ENCODE measurements at places on chromosomes 11 and 22.

DNA sequence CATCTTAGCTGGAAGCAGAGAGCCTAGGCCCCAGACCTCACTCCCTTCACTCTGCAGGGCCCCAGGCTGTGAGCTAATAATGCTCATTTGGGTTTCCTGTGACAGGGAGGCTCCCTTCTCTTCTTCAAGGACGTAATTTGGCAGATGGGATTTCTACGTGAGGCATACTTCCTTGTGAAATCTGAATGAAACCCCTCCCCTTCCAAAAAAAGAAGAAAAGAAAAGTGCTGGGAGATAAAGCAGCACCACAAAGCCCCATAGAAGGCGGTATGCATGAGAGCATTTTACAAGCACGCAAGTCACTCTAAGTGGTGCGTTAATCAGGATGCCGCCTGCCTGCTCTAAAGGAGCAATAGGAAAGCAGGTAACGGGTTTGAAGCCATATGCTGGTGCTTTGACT is 5.7 kb downstream of the P2RX3 start:
- DNase-seq = no peak

DNA sequence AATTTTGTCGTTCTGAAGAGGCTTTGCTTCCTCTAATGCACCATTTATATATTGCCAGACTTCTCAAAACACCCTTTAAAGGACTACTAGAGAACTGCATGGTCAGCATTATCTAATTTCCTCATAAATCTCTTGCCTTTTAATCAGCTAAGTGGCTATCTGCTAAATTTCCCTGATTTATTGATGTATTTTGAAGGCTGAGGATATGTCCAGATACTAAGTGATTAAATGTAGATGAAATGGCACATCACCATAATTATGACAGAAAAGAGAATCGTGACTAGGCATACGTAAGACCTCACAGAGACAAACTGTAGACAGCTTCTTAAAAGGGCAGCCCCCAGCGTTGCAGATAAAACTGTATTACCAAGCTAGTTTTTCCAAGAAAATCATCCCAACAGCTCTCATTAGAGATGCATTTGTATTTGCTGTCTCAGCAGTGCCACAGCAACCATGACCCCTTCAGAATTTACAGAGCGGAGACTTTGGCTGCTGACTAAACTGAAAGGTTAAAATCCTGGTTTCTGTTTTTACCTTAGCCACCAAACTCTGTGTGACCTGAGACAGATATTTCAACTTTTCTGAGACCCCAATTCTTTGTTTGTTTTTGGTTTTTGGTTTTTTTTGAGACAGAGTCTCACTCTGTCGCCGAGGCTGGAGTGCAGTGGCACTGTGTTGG is 67.1 kb upstream of the SLN start:
- DNase-seq = no peak

- DNase-seq = no peak
Measured at GRCh38 chr11:93166862-93167261, 30.9 kb downstream of the SLC36A4 start.

GRCh38 chr11:133936136-133936535 is 20.6 kb downstream of the IGSF9B start:
- DNase-seq = no peak

DNA sequence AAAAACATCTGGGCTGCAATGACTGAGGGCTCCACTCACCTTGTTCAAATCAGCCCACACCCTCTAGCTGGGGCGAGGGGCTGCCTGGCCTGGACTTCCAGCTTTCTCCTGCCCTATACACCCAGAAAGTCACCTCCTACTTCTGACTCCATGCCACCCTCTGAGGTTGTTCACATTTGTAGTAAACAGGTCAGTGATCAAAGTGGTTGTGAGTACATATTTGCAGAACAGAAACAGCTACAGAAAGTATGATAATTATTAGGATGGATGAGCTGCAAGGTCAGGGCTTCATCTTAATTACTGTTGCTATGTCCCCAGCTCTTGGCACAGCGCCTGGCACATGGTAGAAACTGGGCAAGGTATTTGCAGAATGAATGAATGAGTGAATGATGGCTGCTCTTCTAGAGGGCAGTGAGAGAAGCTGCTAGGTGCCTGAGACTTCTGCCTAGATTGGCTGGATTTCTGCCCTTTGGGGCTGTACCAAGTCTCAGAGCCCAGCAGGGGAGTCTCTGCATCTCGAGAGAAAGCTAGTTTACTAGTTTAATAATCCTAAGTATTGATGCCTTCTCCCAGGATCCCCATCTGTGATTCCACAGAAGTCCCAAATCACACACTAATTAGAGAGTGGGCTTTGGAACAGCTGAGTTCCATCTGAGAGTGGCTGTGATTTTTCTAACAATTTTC is 36.0 kb downstream of the SYT13 start:
- DNase-seq = no peak

Data from GM20000 (cell line).